Brain microvascular endothelial cell (primary cell): ENCODE measurements at places on chromosomes 2 and 18.

DNA sequence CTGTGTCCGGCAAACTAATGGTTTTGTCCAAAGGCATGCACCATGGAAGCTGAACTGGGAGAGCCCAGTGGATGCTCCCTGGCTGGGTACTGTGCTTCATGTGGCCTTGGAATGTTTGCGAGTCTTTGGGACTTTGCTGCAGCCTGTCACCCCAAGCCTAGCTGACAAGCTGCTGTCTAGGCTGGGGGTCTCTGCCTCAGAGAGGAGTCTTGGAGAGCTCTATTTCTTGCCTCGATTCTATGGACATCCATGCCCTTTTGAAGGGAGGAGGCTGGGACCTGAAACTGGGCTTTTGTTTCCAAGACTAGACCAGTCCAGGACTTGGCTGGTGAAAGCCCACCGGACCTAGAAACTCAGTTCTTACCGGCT is 1.7 kb downstream of the MARS2 start:
- no peak for DNase-seq

DNA sequence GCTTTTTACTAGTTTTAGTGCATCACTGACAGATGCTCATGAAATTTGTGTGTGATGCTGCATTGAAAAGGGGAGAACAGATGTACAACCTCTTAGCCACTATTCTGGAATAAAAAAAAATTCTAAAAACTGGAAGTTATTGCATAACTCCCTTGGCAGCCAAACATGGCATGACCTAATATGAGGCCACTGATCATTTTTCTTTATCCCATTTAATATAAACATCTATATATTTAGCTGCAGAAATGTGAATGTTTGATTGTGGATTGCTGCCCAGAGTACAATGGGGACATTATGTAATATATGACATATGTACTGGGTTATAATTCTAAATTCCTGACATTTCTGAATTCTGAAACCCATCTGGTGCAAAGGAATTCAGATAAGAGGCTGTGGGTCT is 86.5 kb downstream of the CDCA7 start:
- DNase-seq: peak; percentile 3

GRCh38 chr2:157315901-157316300 is 9.7 kb downstream of the ERMN start:
- no peak for DNase-seq

GRCh38 chr18:2303517-2304238 is 267.6 kb downstream of the METTL4 start:
- DNase-seq: peak; percentile 26

GRCh38 chr2:70344195-70344594 is 42.3 kb upstream of the FAM136A start:
- DNase-seq: no peak

DNA sequence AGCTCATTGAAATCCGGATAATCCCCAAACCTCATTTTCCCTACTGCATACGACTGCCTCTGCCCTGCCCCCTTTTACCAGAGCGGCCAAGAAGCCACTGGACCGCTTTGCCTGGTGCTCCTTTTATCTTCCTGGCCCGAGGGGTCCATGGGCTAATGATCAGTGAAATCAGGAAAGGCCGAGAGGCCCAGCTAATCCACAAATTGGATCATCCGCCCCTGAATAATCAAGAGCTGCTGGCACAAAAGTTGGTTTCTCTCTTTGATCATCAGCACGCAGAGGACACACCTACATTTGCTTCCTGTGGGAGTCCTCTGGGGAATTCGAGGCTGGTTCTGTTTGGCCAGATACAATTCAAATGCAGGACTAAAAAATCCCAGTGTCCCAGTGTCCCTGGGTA is 144.5 kb downstream of the INSIG2 start:
- no peak for DNase-seq

DNA sequence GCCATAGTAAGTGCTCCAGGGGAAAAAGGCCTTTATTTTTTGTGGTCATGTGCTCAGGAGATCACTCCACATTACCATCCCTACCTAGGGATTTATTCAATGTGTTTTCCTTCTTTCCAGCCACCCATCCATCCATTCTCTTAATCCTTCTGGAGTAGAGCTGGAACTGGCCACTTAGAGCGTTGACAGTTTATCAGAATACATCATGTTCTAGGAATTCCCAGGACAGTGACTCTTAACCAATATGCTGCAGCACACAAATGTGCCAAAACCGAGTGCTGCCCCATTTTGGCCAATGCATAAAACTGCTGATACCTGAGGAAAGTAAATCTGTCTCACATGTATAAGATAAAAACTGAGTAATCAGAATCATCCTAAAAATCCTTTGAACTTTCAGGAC is 63.7 kb downstream of the FARSB start:
- DNase-seq: no peak

DNA sequence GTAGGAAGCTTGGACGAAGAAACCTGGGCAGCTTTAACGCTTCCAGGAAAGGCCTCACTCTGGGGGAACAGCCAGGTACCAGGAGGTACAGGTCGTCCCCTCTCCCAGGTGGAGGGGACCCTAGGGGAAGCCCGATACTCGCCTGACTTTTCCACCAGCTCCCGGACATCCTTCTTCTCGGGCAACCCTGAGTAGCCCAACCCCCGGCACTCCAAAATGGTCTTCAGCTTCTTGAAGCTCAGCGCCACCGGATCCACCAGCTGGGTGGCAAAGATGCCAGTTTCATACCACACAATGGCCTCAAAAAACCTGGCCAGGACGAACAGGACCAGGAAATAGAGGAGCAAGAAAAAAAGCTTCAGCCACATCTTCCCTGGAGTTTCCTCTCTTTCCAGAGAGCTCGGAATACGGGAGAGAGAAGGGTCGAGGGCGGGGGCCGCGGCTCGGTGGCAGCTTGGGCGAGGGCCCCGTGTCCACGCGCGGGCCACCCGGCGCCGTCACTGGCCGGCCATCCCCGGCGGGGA is 1.1 kb downstream of the RNF103 start:
- no peak for DNase-seq

- no peak for DNase-seq
Measured at GRCh38 chr18:1075876-1076275, 171.2 kb downstream of the ADCYAP1 start.

- DNase-seq: no peak
Measured at GRCh38 chr2:40228310-40228709, 223.6 kb downstream of the SLC8A1 start.

GRCh38 chr2:44549856-44550255 is 188.1 kb downstream of the CAMKMT start:
- peak; percentile 29 for DNase-seq

DNA sequence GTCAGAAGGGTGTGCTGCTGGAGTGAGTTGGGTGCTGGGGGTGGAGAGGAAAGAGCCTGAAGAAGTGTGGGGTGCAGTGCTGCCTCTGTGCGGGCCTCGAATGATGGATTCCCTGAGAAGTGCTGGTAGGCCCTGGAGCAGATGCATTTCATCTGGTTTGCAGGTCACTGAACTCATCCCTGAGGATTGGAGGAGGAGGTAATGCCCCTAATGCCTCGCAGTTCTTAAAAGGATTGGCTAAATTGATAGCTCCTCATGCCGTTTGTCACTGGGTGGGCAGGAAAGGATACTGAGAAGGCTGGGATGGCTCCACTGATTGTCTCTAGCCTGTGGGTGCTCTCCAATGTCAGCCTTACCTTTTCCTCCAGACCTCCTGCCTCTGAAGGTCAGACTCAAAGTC is 74.1 kb downstream of the CTIF start:
- no peak for DNase-seq

DNA sequence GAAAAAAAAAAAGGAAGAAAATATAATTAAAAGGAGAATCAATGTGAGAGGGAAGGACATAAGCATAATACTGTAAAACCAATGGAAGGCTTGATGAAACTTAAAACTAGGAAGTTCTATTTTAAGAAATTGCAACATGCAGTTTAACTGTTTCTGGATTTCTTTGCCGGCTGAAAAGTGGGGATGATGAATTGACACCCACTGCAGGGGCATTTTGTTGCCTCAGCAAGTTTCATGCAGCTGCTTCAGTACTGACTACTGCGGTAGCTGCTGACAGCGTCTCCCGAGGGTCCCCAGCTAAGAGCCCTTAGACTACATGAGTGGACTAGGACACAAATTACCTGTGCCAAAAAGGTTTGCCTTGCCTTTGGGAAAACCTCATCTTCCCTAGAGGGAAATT is 69.2 kb downstream of the B3GNT2 start:
- DNase-seq: no peak

DNA sequence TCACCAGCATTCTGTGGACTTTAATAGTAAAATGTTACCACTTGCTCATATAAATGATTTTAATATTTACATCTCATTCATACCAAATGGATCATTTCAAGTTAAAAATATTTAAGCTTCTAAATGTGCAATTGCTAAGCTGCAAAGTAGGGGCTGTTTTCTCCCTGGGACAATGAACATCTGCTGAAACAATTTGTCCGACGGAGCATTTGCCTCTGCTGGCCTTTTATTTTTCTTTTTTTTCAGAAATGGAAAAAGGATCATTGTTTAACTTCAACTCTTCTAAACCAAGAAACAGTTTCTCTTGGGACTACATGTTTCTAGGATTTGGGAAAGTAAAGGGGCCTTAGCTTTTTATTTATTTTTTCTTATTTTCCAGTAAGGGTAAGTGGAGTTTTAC is 43.8 kb upstream of the ITPRID2 start:
- no peak for DNase-seq

DNA sequence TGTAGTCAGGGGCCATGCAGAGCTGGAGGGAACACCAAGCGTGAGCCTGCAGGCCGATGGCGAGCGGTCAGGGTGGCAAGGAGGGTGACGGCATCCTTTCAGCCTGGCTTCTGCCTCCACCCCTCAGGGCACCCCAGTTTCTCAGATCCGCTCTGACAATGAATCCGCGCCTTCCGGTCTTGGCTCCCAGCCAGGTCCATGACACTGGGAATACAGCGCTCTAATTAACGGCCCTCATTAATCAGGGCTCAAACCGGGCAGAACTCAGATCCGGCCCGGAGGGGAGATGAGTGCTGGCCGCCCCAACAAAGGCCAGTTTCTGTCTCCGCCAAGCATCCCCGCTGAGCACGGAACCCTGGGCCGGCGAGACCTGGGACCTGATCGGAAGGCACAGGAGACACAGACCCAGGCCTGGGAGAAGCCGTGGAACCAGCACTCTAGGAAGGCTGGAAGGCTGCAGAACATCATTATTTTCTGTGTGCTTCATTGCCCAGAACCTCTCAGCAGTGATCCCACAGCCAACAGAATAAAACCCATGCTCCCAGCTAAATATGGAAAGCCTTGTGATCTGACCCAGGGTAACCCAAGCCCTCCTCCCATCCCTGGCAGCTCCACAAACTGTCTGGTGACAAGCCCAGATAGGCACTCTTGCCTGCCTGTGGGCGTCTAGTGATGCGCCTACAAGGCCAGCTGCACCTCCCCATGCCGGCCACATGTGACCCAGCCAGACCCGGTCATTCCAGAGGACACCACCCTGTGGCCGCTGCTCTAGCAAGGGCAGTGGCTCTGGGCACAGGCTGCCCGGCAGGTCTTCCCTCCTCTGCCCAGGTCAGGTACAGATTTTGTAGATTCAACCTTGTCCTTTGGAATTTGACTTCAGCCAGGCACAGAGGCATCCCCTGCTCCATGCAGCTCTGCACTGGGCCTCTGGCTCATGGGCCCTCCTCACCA is 438.7 kb upstream of the MYT1L start:
- DNase-seq: no peak

DNA sequence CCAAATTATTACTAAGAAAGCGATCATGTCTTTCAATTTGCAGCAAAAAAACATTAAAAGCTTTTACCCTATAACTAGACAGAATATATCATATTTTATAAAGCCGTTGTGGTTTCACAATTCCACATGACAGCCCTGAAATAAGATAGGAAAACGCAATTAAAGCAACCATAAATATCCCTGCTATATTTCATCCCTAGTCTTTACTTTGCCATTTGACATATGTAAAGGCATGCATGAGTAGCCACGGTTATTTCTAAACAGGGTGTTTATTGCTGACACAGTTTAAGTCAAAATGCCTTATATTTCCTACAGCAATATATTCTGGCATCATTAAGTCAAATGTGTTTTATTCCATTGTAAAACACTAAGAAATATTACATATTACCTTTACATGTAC is 239.9 kb downstream of the DSEL start:
- no peak for DNase-seq

DNA sequence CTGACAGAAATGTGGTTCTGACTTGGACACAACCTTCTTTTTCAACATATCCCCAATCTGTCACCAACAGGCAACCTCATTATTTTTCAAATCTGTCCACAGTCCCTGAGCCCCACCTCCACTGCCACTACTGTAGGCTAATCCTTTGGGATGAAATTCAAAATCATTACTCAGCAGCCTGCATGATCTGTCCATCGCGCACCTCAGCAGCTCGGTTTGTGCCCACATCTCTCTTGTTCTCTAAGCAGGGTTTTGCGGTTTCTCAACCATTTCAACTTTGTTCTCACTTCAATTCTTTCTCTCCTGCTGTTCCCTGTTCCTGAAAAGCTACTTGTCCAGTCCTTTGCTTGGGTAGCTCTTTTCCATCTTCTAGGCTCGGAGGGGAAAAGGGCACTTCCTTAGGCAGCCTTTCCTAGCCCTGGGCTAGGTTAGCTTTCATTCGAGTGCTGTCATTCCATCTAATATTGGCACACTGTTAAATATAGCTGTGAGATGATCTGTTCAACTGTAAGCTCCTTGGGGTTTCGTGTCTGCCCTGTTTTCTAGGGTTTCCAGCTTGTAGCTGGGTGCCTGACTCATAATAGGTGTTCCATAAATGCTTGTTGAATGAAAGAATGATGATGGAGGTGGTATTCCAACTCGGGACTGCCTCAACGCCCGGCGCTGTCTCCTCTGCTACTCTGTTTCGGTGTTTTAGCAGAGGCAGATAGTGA is 653 bp upstream of the ANKAR start:
- no peak for DNase-seq

DNA sequence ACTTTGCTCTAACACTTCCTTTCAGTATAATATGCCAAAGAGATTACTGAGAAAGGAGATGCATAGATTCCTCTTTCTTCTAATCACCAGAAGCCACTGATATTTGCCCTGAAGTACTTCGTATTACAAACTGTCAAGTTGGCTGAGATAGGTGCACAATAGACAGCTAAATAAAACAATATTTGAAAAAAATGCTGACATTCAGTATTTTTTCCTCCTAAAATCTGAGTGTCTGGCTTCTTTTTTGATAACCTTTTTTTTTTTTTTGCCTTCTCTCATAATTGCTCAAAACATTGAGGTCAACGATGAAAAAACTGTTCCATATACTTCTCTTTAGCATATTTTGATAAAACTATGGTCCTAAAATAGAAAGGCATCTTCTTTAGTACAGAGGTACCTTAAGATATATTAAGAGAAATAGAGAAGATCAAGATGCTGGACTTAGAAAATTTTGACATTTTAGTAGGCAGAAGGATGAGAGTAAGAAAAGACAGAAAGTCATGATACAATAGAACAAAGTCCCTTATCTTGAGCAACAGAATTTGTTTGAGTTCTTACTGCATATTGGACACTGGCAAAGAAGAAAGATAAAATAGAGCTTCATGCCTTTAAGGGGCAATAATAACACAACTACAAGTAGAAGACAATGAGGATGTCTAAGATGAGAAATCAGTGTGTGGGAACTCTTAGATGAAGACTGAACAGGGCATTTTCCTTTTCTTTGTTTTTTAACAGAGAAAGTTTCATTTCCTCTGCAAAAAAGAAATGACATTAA is 220.7 kb downstream of the PTH2R start:
- no peak for DNase-seq
